ENCODE measurements at places on chromosomes 11 and 22. TPM values are rescaled to one million over a fixed set of nuclear protein-coding genes. Genes with fewer than 3 reads are reported as not detected.

DNA sequence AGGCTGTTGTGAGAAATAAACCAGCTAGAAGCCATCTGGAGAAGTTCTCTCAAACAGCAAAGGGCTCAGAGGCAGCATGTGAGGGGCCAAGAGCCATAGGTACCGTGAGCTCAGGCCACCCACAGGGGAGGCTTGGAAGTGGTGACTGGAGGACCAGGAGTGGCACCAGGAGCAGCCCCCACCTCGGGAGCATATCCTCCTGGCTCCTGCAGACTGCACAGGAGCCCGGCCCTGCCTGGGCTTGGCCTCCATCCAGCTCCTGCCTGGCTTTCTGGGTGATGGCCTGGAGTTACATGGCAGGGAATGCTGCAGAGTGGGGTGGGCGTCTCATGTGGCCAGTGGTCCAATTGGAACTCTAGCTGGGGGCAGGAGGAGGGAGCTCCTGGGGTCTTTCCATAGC is 4.2 kb upstream of the MPPED1 start:
- no peak overlapping the region for H3K4me3 ChIP-seq
- peaks cover under 1% of the 10 kb centered on the region for H3K4me1 ChIP-seq
- peaks cover 60% of the 10 kb centered on the region for H3K27me3 ChIP-seq

DNA sequence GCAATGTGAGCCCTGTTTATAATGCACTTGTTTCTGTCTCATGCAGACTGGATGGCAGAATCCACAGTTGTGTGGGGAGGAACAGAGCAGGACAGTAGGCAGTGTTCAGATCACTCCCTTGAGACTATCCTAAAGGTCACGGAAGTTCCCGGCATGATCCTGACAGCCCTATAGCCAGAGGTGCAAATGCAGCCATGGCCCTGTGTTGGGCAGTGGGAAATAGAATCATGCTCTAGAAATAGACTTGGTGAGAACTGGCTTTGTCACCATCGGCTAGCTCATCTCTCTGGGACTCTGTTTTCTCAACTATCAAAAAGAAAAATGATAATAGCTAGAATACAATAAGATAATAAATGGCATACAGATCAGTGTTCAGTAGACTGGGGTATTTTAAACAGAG is 123.2 kb downstream of the FEZ1 start:
- H3K36me3 ChIP-seq = peaks cover 3% of the 10 kb centered on the region
- DNase-seq = no peak
- no peak overlapping the region for H3K27ac ChIP-seq
- peaks cover 14% of the 10 kb centered on the region for H3K27me3 ChIP-seq

The NAA40 gene
- 50.7 TPM for total RNA-seq

GRCh38 chr11:104352036-104352435 is 188.1 kb upstream of the PDGFD start:
- H3K36me3 ChIP-seq = peaks cover 11% of the 10 kb centered on the region
- no peak overlapping the region for H3K27ac ChIP-seq
- peaks cover 6% of the 10 kb centered on the region for H3K4me1 ChIP-seq
- no peak overlapping the region for H3K4me3 ChIP-seq
- no peak for DNase-seq
- H3K27me3 ChIP-seq = no peaks in the 10 kb centered on the region

- H3K27ac ChIP-seq = no peak overlapping the region
- no peaks in the 10 kb centered on the region for H3K27me3 ChIP-seq
- no peaks in the 10 kb centered on the region for H3K36me3 ChIP-seq
- H3K4me1 ChIP-seq = no peaks in the 10 kb centered on the region
- no peak for DNase-seq
These were observed 14.2 kb downstream of the F2 start for GRCh38 chr11:46733234-46733633.

The OR5A1 gene
- total RNA-seq = not detected

The NCR3LG1 gene
- 4.8 TPM for total RNA-seq

The SYT9 gene
- 3.7 TPM for total RNA-seq

The MS4A3 gene
- not detected for total RNA-seq

Data from mesothelial cell of epicardium (in vitro differentiated cells).